ENCODE measurements at places on chromosomes 1 and 21.

- no peak for DNase-seq
These were observed 82.4 kb downstream of the PBX1 start for GRCh38 chr1:164641353-164641730.

DNA sequence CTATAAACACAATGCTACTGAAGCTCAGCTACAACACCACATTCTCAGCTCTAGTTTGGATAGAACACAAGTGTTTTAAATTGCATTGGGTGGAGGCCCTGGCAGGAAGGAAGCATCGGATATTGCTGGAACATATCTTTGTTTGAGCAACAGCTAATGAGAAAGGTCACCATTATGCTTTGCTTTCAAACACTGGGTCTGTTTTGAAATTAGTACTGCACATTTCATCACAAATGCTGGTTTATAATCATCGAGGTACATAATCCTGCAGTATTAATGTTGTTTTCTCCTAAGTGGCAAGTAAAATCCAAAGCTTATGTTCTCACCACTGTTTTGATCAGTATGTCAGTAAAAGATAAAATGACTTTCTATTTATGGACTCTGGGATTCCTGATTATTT lies 61.5 kb upstream of the ARHGAP29 start:
- DNase-seq: peak; percentile 27

DNA sequence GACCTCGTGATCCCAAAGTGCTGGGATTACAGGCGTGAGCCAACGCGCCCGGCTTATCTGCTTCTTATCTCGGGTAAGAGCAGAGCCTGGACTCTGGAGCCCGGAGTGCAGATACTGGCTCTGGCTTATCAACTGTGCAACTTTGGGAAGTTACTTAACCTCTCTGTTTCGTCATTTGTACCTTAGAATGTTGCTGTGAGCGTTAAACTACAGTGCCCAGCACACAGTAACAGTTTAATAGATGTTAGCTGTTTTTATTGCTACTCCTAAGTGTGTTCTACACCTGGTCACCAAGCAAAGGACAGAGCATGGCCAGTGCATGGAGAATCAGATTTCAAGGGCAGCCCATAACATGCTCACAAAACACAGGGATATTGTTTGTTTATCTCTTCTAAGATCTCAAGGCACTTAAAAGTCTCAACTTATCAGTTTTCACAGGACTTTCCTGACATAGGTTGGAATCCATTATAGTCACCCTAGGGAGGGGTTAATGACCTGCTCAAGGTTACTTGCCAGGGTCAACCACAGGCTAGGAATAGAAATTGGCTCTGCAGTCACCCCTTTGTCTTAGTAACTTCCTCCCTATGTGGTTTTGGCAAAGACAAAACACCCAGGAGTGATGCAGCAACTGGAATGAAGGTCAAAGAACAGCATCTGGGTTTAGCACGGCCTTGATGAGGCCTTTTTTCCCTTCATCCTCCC lies 22.5 kb upstream of the SRP9 start:
- DNase-seq: peak; percentile 12

DNA sequence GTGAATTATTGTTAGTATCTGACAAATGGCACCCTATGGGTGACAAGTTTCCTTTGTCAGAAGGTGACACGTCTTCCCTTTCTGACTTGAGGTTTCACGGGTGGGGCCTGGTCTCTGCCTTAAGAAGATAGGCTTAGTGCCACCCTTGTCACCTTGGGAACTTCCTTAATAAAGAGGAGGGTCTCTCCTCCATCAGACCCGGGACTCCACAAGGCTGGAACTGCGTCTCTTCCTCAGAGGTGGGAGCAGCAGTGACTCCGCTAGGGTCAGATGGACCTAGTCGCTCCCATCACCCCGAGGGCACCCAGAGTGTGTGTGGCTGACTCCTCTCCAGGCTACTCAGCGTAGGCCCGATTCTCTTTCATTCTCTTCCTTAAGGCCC lies 774 bp upstream of the WDTC1 start:
- no peak for DNase-seq

DNA sequence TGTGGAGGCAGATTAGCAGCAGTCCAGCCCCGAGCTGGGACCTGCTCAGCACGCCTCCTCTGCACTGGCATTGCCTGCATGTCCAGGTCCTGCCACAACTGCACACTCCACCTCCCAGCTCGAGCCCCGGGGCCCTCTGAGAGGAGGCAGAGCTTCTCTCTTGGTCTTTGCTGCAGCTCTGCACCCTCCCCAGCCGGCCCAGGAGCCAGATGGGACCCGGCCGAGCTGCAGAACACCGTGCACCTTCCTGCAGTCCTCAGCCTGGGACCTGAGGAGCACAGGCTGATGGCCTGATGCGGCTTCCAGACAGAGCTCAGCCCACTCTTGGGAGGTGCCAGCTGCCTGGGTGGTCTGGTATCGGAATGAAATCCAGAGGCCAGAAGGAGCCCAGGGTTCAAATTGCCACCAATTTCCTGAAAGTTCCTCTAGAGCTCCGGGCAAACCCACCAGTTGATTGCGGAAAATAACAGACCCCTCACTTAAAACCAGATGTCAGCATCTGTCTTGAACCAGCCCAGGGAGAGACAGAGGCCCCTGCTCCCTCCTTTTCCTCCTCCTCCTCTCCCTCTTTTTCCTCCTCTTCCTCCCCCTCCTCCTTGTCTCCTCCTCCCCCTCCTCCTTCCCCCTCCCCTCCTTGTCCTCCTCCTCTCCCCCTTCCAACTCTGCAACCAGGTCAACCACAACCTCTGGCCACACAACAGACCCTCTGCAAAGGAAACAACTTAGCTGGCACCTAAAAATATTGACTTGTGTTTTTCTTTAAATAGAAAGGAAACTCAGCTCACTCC lies 10.6 kb upstream of the SPSB1 start:
- DNase-seq: no peak

- no peak for DNase-seq
These were observed 5.0 kb upstream of the H6PD start for GRCh38 chr1:9229549-9229948.

GRCh38 chr1:32219022-32219421 lies 3.1 kb downstream of the TMEM234 start:
- no peak for DNase-seq

DNA sequence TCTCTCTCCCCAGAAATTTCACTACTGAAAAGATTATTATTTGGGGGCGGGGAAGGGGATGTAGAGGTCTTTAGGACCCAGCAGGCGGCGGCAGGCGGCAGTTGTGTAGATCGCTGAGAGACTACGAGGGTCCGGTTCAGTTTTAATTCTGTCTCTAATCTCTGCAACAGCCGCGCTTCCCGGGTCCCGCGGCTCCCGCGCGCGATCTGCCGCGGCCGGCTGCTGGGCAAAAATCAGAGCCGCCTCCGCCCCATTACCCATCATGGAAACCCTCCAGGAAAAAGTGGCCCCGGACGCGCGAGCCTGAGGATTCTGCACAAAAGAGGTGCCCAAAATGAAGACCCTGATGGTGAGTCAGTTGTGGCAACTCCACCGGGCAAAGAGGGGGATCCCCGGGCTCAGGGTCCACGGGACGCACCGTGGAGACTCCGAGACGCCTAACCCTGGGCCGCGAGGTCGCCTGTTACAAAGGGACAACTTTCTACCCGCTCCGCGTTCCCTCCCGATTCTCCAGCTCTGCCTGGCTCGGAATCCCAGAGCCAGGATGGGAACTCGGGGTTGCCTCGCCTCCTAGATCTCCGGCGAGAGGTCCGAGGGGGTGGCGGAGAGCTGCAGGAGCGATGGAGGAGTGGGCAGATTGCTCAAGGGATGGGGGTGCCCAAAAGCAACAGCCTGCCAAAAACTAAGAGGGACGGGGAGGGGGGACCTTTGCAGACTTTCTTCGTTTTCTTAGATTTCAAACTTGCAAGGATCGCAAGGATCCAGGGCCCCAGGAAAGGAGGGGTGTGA lies at the start of gene ST6GALNAC5:
TSS of gene ST6GALNAC5 (plus strand) at position 139 of the 789 bp plus-strand sequence.
- no peak for DNase-seq

GRCh38 chr21:39142972-39143371 lies 40.3 kb downstream of the PSMG1 start:
- no peak for DNase-seq

DNA sequence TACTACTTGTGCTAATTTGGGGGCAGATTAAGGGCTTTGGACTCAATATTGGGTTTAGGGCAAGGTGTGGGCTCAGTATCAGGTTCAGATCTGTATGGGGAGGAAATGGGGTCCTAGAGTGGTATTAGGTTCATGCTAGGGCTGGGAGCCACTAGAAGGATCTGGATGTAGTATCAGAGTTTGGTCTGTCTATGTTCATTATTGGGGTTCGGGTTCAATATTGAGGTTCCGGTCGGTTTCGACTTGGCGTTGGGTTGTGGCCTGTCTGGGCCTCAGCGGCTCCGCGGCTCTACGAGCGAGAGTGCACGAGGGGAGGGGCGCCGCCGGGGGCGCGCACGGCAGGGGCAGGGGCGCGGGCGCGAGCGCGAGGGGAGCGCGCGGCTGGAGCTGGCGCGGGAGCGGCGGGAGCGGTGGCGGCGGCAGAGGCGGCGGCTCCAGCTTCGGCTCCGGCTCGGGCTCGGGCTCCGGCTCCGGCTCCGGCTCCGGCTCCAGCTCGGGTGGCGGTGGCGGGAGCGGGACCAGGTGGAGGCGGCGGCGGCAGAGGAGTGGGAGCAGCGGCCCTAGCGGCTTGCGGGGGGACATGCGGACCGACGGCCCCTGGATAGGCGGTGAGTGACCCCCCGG lies at the start of gene PTPRF:
TSS of gene PTPRF (plus strand) at position 401 of the 624 bp plus-strand sequence. CDS start 14,193 bp downstream, outside the sequence.
- peak; percentile 39 for DNase-seq

DNA sequence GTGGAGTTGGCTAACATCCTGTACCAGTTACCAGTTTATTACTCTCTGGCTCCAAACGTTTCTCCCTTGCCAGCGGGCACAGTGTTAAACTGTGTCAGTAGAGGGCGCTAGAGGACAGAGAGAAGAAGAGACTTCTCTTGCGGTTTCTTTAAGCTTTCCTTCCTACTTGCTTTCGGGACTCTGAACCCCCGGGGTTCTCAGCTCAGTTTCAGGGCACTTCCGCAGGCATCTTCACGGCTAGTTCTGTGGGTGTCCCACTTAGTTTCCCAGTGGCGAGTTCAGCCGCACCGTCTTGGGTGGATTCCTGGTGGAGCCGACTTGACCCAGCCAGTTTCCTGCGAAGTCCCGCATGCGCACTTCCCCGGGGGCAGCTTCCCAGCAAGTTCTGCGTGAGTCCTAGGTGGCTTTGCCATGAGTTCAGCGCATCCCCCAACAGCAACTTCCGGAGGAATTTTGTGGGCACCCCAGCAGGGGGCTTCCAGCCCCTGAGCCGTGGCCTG lies 37.9 kb upstream of the BTG2 start:
- DNase-seq: peak; percentile 91

- DNase-seq: peak; percentile 73
These were observed 450.2 kb downstream of the KIF26B start for GRCh38 chr1:245604979-245605378.

DNA sequence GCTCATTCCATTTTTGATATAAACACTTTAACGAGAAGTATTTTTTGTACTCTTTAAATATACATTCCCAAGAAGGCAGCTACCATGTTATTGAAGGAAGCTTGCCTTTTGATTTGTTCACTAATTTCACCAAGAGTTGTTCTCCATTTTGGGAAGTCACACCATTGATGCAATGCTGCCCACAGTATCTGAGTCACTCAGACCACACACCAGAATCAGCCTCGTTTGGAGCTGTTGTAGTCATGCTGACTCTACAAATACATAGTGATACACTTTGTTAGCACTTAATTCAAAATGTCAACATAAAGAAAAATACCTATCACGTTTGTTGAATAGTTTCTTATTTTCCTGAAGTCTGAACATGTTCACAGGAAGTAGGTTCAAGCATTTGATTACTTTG lies 78.7 kb downstream of the PAPPA2 start:
- DNase-seq: peak; percentile 71

GRCh38 chr21:15367061-15367626 lies 302.3 kb upstream of the NRIP1 start:
- no peak for DNase-seq

DNA sequence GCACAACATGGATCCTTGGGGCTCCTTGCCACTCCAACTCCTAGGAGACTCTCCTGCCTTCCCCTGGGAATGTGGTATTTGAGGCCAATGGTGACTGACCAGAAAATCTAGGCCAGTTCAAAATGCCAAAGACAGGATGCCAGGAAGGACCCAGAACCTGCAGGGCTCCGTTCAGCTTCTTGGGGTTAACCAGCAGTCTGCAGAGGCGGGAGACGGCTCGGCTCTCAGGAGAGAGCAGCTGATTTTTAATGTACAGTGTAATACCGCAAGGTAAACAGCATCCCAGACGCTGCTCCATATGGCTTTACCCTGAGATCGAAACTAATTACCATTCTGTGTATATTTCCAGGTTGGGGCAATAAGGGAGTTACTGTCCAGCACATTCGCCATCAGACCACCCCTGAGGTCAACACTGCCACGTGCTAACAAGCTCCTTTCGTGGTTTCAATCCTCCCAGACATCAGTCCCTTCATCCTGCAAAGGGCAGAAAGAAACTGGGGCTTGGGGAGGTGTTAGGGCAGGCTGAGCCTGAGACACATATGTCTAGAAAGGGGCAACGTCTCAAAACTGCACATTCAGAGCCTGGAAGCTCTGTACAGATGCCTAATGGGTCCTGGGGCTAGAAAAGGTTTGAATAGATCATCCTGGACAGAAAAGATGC lies 16.7 kb downstream of the ITPKB start:
- DNase-seq: no peak

- DNase-seq: peak; percentile 89
These were observed 3.0 kb downstream of the MORC3 start for GRCh38 chr21:36323032-36323431.

DNA sequence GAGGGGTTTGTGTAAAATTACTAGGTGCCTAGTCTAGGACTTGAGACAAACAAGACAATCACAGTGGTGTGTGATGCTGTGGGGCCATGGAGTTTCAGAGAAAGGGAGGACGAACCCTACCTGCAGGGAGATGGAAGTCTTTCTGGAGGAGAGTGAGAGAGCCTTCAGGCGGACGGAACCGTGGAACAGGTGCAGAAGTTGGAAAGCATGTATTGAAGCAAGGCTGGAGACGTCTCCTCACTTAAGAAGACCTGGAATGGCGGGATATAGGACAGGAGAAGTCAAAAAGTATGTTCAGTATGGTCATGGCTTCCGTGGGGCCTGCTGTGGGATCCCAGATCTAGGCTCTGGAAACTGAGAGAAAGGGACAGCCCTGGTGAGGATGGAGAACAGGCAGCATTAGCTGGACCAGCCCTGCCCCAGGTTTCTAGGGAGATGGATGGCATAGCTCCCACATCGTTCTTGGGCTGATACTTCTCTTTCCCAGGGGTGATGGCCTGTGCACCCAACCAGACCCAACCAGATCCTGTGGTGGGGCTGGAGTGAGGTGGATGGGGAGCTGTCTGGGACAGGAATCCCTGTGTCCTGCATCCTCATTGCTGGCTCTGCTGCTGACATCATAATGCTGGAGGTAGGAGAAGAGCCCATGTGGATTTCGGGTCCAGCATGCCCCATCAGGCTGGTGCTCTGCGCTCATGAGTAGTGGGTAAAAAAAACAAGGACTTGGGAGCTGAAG lies 15.0 kb upstream of the LRP8 start:
- DNase-seq: no peak

GRCh38 chr1:54052934-54053744 lies at the start of the genes TCEANC2 and TMEM59:
TSS of gene TCEANC2 (plus strand) at chr1:54053608. CDS start at chr1:54054423, 815 bp downstream.
TSS of gene TMEM59 (minus strand) at chr1:54053204. CDS start at chr1:54053188, 16 bp downstream.
- DNase-seq: peak; percentile 99

DNA sequence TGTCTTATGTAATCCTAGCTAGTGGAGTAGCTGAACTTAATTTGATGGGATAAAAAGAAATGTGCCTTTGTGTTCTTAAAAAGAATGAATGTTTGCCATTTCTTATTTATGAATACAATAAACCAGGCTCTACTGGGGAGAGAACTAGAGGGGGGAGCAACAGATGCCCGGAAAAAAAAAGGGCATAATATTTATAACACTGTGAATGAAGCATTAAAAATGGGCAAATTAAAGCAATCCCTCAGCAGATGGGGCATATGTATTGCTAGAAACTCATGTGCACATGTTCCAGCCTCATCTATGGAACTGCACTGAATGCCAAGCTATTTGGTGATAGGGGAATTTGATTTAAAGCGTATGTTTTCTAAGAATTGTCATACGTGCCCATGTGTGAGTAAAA lies 42.3 kb upstream of the KCNJ6 start:
- DNase-seq: no peak

Data from suppressor macrophage (primary cell).